NCI-H226 (cell line): ENCODE measurements at places on chromosomes 12 and 14.
A peak's percentile ranks its signal among the peaks of the same experiment; 100 is the strongest.

- DNase-seq, result no peak
Measured at GRCh38 chr14:24576771-24577170, 721 bp upstream of the CTSG start.

DNA sequence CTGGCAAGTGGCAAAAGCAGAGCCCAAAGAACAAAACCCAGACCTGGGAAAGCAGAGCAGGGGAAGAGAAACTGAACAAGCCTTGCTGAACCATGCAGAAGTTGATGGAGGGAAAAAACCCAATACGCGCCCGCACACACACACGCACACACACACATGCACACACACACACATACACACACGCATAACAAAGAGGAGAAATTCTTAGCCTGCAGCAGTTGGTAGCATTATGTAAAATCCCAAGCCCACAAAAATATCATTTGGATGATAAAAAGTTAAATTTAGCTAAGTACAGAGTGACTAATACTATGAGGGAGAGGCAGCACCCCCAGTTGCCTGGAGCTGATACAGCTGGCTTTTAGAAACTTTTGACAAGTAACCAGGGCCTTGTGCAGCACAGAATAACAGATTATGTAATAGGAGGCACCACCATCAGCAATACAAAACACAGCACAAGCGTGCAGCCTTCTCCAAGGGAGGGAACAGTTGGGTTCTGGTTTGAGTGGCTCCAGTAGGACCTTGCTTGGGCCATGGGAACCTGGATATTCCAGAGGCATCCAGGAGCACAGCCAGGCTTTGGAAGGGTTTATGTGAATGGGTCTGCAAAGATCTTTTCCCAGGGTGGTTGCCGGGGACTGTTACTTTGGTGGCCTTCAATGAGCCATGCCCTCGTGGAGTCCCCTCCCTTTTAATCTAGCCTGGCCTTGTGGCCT, 35.3 kb downstream of the PITPNM2 start:
- DNase-seq, result peak; percentile 82

GRCh38 chr12:103197725-103198388, 240.4 kb downstream of the ASCL1 start:
- DNase-seq, result no peak

DNA sequence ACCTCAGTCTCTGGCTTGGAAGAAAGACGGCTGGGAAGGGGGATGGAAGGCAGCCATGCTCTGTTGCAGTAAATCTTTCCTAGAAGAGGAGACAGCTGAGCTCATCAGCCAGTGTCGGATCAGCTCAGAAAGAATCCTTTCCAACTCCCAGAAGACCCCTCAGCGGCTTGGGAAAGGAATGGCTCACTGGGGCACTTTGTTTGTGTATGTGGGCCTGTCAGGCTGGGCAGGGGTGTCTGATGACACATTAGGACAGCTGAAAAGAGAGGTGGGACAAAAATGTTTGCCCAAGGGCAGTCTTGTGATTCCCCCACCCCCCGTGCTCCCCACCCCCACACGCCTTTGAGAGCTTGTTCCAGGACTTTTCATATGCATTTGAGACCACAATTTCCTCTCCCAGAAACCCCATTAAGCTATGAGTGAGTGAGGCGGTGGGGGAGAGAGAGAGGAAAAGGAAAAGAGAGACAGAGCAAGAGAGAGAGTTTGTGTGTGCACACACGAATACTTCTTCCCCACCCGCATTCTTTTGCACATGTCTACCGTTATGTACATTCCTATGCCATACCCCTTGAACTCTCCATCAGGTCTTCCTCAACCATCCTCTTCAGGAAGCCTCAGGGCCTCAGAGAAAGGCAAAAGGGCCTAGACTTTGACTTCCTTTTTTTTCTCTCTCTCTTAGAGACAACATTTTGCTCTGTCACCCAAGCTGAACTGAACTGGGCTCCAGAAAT, 198.9 kb downstream of the ZFP36L1 start:
- peak; percentile 24 for DNase-seq

GRCh38 chr14:70188659-70189455, at the start of gene SLC8A3:
Gene SLC8A3, minus strand, starts transcription at chr14:70188951. Its CDS starts 20,529 bp downstream, at chr14:70168422.
- DNase-seq, result no peak

- no peak for DNase-seq
Measured at GRCh38 chr12:54221402-54221984, 32.7 kb upstream of the SMUG1 start.

- no peak for DNase-seq
Measured at GRCh38 chr12:11555743-11556625, 93.5 kb upstream of the ETV6 start.

GRCh38 chr14:101173698-101174521, 270.4 kb upstream of the RTL1 start:
- no peak for DNase-seq

DNA sequence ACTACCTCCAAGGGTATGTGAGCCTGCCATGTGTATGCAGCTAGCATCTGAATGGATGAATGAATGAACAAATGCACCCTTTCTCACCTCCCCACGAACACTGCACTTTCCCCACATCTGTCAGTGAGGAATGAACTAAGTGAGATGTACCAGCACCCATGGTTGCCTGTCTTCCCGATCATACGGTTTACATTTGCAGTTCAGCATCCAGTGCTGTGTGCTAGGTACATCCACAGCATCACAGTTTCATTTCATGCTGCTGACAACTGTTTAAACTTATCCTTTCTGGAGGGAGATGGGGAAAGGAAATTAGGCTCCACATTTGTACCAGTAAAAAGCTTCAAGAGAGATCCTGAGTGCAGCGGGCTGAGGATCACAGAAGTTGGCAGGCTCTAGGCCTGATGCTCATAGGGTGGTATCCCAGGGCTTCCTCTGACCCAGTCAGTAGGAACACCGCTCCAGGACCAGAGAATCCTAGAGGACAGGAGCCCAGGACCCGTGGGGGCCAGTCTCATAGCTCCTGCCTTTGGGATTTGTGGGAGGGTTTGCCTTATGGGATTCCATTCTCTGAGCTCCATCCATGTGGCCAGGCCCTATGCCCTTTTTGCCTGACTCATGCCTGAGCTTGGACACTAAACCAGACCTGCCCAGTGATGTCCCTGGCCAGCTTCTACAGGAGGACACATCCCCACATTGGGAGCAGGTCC, 294.5 kb downstream of the CACNA1C start:
- DNase-seq, result no peak

GRCh38 chr12:69671597-69671996, 27.5 kb downstream of the BEST3 start:
- no peak for DNase-seq

GRCh38 chr12:48199774-48200221, 3.3 kb downstream of the OR10AD1 start:
- DNase-seq, result peak; percentile 79

GRCh38 chr14:74938531-74939495, 15.8 kb upstream of the RPS6KL1 start:
- DNase-seq, result no peak

- no peak for DNase-seq
Measured at GRCh38 chr12:76084863-76085519, 506 bp upstream of the NAP1L1 start.

GRCh38 chr12:38269897-38270296, 46.7 kb upstream of the ALG10B start:
- DNase-seq, result no peak

DNA sequence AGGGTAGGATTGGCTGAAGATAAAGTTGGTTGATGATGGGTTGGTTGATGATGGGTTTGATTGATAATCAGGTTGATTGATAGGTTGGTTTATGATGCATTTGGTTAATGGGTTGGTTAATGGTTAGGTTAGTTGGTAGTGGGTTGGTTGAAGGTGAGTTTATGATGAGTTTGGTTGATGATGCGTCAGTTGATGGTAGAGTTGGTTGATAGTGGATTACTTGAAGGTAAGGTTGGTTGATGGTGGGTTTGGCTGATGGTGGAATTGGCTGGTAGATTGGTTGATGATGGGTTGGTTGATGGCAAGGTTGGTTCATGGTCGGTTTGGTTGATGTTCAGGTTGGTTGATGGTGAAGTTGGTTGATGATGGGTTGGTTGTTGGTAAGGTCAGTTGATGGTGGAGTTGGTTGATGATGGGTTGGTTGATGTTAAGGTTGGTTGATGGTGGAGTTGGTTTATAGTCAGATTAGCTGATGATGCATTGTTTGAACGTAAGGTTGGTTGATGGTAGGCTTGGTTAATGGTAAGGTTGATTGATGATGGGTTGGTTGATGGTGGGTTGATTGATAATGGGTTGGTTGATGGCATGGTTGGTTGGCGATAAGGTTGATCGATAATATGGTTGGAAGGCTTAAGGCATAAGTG, 146.4 kb downstream of the ADGRD1 start:
- no peak for DNase-seq

- DNase-seq, result peak; percentile 58
Measured at GRCh38 chr12:116455540-116456329, 103.4 kb upstream of the MAP1LC3B2 start.

DNA sequence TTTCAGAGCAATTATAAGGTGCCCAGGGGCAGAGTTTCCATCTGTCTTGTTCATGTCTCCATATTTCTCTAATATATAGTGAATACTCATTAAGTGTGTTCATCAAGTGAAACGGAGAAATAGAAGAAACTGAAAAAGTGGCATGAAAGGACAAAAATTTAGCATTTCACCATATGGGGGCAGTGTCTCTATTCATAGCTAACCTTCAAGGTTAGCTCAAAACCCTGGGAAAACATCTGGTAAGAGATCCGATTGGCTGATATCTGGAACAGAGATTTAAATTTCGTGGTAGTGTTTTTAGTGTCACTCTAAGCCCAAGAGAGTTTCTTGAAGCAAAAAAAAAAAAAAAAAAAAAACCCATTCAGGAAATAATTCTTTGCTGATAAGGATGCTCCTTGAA, 367.5 kb downstream of the DAD1 start:
- DNase-seq, result no peak

DNA sequence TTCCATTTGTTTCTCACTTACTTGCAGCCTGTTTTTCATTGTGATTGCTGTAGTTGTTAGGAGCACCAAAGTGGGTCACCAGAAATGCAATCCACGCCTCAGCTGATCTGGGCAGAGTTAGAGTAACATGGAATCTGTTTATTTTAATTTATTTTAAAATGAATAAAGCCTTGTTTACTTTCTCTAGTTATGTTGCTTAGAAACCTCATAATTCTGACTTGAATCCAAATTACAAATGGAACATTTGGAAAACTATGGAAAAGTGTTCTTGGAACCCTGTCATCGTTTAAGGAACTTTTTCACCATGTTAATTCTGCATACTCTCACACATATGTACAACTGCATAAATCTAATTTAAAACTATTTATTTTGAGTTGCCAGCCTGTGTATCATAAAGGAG, 92.2 kb upstream of the DAAM1 start:
- no peak for DNase-seq

- DNase-seq, result peak; percentile 41
Measured at GRCh38 chr14:21102521-21103410, 1.9 kb downstream of the TMEM253 start.

DNA sequence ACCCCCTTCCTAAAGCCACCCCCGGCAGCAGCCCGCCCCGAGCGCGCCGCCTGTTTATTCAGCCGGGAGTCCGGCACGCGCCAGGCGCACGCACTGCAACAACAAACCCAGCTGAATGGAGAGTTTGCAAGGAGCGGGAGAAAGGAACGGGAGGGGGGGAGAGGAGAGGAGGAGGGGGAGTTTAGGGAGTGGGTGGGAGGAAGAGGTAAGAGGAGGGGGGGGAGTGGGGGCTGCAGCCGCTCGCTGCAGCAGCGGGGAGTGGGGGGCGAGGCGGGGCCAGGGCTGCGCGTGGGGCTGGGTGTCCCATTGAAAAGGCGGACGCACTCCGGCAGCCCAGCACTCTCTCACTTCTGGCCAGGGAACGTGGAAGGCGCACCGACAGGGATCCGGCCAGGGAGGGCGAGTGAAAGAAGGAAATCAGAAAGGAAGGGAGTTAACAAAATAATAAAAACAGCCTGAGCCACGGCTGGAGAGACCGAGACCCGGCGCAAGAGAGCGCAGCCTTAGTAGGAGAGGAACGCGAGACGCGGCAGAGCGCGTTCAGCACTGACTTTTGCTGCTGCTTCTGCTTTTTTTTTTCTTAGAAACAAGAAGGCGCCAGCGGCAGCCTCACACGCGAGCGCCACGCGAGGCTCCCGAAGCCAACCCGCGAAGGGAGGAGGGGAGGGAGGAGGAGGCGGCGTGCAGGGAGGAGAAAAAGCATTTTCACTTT, at the start of gene ASCL1:
Gene ASCL1, plus strand, starts transcription at position 336 of the 712 bp plus-strand sequence. CDS start 571 bp downstream, outside the sequence.
- DNase-seq, result no peak

DNA sequence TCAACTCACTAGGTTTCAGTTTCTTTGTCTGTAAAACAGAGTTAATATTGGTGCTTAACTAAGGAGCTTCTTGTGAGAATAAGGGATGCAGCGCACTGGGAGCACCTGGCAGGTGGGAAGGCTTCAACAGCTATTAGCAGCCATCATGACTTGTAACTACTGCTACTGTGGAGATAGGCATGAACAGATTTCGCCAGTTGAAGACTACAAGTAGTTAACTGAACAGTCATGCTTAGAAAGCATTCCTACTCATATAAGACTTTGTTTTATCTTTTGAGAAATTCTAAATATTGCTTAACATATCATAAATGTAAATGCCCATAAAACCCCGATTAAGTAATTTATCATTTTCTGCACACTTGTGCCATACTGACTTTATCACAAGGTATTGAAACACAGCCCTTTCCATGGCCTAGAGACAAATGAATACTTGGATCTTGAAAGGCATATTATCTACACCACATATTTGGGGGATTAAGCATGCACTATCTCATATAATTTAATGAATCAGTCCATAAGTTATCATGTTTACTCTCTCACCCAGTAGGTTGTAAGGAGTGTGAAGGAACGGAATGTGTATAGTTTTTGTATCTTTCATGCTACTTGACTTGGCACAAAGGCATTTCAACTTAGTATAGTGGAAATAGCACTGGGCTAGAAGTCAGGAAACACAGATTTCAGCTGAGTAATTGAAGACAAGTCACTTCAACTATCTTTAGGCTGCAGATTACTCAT, 16.1 kb downstream of the NTN4 start:
- peak; percentile 96 for DNase-seq

DNA sequence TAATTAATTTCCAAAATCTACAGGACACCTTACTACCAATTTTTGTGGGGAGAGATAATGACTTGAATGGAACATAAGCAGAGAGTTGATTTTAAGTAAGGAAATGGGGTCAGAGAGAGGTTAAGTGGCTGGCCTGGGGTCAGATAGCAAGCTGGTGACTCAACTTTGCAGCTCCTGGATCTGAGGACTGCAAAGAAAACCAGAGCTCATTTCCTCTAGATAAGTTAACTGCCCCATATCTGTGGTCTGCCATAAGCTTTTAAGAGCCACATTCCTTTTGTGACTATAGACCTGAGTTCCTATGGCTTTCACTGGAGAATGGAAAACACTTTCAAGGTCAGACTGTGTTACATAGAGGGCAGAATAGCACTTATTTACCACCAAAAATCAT, 201.2 kb upstream of the PRICKLE1 start:
- DNase-seq, result peak; percentile 91

- DNase-seq, result no peak
Measured at GRCh38 chr12:49233842-49234526, 30.9 kb upstream of the TUBA1C start.

- DNase-seq, result peak; percentile 22
Measured at GRCh38 chr14:100306998-100307765, 938 bp upstream of the SLC25A29 start.

DNA sequence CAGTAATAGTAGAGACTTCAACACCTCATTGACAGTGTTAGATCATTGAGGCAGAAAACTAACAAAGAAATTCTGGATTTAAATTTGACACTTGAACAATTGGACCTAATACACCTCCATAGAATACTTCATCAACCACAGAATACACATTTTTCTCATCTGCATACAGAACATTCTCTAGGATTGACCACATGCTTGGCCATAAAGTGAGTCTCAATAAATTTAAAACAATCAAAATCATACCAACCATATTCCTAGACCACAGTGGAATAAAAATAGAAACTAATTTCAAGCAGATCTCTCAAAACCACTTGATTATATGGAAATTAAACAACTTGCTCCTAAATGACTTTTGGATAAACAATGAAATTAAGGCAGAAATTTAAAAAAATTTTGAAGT, 82.3 kb downstream of the SLC38A4 start:
- no peak for DNase-seq
